Left kidney (tissue), 8 donors: ENCODE measurements at places on chromosomes 7 and 10.

DNA sequence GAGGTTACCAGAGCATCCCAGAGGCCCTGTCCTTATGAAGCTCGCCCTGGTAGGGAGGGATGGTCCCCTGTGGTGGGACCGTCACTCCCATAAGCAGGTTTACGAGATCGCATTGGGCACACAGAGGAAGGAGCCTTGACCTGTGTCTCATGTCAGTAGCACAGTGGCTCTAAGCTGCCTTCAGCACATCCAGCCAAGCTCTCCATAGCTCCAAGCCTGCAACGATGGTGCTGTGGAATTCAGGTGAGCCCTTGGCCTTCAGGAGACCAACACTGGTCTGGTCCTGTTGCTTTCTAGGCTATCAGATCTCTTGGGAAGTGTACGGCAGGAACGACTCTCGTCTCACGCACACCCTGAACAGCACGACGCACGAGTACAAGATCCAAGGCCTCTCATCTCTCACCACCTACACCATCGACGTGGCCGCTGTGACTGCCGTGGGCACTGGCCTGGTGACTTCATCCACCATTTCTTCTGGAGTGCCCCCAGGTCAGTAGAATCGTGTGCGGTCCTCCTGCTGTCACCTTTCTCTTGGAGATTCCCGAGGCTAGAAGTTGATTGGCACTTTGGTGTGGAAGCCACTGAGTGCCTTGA, 605.3 kb upstream of the FOXK1 start:
- no peak for DNase-seq

DNA sequence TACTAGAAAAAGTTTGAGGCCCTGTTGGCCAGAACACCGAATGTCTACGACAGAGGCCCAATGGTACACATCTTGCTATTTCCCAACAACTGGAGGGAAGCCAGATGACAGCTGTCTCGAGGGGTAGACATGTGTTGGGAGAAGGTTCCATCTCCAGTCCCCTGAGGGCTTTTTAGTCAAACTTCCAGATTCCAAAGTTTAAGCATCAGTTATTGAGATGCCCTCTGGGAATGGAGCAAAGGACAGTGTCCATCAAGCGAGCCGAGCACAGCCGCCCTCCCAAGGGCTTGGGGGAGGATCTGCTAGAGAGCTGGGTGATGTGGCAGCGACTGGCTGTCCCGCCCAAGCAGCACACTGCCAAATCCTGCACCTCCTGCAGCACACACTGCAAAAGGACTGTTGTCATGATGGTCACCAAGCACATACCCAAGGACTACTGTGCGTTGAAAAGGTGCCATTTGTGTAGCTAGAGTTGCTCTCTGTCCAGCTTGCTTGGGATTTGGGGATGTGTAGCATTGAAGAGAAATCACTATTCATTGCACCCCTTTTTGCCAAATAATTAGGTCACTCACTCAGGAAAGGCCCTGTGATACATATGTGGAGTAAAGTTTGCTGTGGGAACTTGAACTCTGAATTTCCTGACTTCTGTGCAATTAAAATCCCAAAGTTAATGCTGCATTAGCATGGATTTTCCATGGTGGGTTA, 164.6 kb downstream of the TRIL start:
- DNase-seq: no peak

DNA sequence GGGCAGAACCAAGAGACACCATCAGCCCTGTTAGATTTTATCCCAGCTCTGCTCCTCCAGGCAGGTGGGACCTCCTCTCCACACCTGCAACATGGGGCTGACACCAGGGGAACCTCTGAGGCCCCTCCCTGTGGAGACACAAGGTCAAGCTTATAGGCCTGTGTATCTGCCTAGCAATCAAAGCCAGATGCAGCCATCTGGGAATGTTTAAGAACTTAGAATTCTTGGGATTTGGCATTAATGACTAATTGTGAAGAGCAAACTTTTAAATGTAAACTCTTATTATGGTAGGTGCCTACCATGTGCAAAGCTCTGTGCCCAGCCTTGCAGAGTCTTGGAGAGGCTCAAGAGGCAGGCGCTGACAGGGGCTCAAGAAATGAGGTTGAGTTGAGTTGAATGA, 52.1 kb downstream of the TBATA start:
- DNase-seq: no peak

DNA sequence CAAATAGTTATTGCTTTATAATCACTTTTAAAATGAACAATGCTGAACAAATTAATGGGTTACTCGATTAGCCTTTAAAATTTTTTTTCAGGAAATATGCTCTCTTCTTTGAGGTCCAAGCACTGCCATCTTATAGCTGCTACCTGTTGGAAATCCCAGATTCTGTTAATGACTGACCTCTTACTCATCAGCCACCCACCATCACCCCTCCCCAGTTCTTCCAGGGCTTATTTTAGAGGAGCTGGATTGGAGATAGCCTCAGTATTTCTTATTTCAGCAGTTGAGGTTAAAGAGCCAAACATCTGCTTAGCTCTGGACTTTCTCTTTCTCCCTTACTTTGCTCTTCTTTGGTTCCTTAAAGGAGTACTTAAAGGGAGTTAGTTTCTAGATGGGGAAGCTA, 420.0 kb downstream of the EXOC4 start:
- DNase-seq: no peak

DNA sequence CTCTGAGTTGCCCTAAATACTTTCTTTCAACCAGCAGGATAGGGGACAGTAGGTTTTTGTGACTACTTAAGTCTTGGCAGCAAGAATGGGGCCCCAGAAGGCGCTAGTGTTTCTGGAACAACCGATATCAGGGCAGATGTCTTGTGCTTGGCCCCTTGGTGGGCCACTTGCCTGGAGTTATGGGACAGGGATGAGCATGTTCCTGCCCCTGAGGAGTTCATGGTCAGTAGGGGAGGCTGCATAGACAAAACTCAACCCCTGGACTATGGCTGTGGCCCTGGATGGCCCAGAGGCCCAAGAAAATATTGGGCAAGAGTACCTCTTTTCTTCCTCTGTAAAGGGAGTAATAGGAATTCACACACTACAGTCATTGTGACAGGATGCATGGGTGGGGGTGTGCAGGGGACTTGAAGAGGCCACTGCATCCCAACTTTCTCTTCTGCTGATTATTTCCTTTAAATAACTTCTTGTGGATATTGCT, 57.7 kb upstream of the IGFBP3 start:
- DNase-seq: no peak

GRCh38 chr7:2962865-2963264, 80.8 kb downstream of the CARD11 start:
- DNase-seq: no peak

GRCh38 chr7:85041605-85042216, 145.1 kb downstream of the SEMA3D start:
- peak; percentile 78 for DNase-seq

GRCh38 chr10:78894841-78895195, 173.9 kb upstream of the ZMIZ1 start:
- DNase-seq: no peak

DNA sequence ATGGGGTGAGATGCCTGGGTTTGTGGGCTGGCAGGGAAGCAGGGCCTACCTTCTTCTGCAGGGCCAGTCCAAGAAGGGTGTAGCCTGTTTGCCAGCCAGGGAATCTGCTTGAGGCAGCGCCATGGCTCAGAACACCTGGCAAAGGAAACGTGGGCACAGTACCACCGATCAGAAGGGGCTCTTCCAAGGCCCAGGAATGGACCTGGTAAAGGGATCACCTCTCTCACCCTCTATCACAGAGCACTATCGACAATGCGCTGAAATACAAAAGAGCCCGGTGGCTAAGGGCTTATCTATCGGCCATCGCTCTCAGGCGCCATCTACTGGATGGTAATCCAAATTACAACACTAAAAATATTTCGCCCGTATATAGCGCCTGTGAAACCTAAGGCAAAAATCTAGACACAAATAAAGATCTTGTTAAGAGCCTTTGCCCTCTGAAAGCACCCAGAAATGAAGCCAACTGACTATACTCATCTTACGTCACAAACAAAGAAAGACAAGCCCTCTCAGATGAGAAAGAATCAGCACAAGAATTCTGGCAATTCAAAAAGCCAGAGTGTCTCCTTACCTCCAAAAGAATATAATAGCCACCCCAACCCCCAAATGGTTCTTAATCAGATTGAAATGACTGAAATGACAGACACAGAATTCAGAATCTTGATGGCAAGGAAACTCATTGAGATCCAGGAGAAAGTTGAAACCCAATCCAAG, 217.8 kb upstream of the HPS1 start:
- no peak for DNase-seq

GRCh38 chr7:86025807-86026206, 617.9 kb upstream of the GRM3 start:
- DNase-seq: no peak

GRCh38 chr10:102948176-102948575, 30.1 kb downstream of the CNNM2 start:
- DNase-seq: no peak

- DNase-seq: no peak
Observed at GRCh38 chr10:124323806-124324205, 94.9 kb downstream of the OAT start.

DNA sequence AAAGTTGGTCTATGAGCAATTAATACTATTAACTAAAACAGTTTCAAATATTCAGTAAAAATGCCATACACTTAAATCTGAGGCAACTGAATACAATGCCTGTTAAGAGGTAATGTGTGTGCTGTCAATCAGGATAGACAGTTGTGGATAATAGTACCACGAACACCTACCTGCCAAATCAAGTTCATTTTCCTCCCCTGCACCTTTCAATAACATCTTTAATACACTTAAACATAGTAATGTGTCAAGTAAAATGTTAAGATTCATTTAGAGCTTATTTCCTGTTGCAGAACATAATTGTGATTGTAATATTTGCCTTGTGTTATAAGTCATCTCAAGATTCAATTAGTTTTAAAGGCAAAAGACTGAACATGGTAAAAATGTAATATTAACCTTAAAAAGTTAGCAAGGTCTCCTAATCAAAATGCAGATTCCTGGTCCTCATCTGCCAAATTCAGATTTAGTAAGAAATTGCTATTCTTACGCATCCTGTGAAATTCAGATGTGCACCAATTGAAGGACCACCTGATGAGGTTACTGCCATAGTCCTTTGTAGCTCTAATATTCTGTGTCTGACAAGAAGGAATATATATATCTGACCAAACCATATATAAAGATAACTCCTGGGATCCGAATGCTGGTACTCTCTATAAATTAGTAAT, 37.1 kb downstream of the COL1A2 start:
- DNase-seq: no peak

GRCh38 chr7:123738808-123739207, 10.0 kb downstream of the WASL start:
- no peak for DNase-seq

GRCh38 chr7:152076324-152076821, 50.9 kb downstream of the GALNT11 start:
- DNase-seq: no peak

DNA sequence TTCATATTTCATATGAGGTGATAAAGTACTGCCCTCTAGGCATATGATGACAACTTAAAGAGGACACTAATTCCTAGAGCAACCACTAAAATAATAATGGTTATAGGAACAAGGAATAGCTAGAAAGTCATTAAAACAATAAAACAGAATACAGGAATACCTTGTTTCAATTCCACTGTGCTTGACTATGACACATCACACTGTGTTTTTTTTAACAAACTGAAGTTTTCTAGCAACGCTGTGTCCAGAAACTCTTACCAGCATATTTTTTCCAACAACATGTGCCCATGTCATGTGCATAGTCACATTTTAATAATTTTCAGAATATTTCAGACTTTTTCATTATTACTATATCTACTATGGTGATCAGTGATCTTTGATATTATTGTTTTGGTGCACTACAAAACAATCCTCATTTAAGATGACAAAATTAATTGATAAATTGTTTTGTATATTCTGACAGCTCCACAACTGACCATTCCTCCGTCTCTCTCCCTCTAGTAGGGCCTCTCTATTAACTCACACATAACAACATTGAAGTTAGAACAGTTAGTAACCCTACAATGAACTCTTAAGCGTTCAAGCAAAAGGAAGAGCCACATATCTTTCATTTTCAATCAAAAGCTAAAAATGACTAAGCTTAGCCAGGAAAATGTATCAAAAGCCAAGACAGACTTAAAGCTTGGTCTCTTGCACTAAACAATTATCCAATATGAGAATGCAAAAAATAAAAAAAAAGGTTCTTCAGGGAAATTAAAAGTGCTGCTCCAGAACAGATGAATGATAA, 85.8 kb downstream of the SNX13 start:
- no peak for DNase-seq

DNA sequence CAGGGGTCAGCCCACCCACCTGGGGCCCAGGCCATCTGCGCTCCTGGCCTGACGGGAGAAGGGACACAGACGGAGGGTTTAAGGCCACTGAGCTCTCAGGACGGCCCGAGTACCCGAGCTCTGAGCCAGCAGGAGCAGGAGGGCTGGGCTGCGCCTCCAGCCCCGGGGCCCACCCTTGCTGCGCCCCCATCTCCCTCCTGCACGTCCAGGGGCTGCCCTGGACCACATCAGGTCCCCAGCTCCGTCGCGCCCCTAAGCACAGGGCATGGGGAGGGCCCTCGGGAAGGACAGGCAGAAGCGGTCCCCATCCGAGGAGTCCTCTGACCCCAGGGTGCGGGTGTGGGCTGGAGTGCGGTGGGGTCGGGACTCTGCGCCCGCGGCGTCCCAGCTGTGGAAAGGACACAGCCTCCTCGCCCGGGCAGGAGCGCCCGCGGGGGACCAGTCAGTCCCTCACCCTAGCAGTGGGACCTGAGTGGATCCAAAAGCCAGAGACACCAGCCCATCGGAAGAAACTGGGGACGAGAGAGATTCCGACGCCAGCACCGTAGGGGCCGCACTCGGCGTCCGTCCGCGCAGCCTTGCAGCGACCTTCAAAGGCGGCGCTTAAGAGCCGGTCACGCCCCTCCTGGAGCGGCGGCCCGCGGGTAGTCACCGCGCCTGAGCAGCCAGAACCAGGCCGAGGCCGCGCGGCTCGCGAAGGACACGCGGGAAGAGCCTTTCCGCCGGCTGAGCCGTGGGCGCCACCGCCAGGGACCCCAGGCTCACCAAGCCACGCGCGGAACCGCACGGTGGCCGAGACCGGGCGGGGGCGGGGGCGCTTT, 15.9 kb downstream of the CAMK2B start:
- DNase-seq: peak; percentile 67

- DNase-seq: peak; percentile 77
Observed at GRCh38 chr7:70693686-70694433, 438.1 kb upstream of the GALNT17 start.
